ENCODE measurements at places on chromosomes 2 and 18. TPM values are rescaled to one million over a fixed set of nuclear protein-coding genes. Genes with fewer than 3 reads are reported as not detected.

GRCh38 chr2:29351916-29352591 is 236.8 kb downstream of the CLIP4 start:
- H3K4me3 ChIP-seq: no peak overlapping the region
- H3K27ac ChIP-seq: no peak overlapping the region
- no peaks in the 10 kb centered on the region for H3K36me3 ChIP-seq
- DNase-seq: no peak

DNA sequence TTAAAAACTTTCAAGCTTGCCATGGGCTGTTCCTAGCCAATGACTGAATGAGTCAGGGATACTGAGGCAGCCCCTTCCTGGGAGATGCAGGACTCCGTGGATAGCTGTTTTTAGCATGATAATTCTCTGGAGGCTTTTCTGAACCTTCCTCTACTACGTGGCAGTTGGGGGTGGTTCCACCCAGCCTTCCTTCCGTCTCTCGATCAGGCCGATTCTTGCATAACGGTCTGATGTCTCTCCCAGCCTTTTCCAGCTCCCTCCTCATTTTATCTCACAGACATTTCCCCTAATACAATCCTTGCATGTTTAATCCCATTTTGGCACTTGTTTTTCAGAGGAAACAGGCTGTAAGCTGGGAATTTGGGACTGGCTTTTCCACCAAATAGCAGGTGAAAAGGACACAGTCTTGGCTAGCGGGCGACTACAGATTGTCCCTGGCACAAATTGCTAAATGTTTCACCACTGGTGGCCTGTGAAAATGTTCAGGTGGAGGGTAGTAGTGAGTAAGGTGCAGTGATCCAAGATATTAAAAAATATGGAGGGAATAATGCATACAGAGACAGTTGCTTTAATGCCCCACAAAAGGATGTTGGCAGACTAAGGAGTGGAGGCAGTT is 21.0 kb upstream of the CTLA4 start:
- H3K27ac ChIP-seq: no peak overlapping the region
- H3K27me3 ChIP-seq: no peaks in the 10 kb centered on the region
- H3K4me3 ChIP-seq: no peak overlapping the region
- no peaks in the 10 kb centered on the region for H3K36me3 ChIP-seq
- peaks cover 20% of the 10 kb centered on the region for H3K4me1 ChIP-seq
- DNase-seq: no peak

Gene NAT8
- total RNA-seq: not detected

- peaks cover 6% of the 10 kb centered on the region for H3K4me1 ChIP-seq
- no peak overlapping the region for H3K4me3 ChIP-seq
- H3K27me3 ChIP-seq: no peaks in the 10 kb centered on the region
- H3K27ac ChIP-seq: no peak overlapping the region
Observed at GRCh38 chr2:105309147-105309545, 20.4 kb downstream of the TGFBRAP1 start.

Gene DHRS9
- 4.5 TPM for total RNA-seq

DNA sequence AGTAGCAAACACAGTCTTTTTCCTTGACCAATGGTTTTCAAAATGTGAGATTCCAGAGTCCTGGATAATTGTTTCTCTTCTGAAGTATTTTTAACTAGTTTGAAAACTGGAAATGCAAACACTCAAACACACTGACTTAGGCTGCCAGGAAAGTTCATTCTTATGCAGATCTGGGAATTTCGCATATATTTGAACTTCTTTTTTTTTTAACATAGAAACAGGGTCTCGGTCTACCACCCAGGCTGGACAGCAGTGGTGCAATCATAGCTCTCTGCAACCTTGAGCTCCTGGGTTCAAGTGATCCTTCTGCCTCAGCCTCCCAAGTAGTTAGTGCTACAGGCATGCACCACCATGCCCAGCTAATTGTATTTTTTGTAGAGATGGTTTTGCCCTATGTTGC is 79.6 kb downstream of the DYM start:
- no peaks in the 10 kb centered on the region for H3K27me3 ChIP-seq
- H3K36me3 ChIP-seq: peaks cover 22% of the 10 kb centered on the region
- no peak for DNase-seq
- H3K27ac ChIP-seq: no peak overlapping the region

Gene CAPN14
- total RNA-seq: 0.07 TPM

Gene POTEI
- not detected for total RNA-seq

DNA sequence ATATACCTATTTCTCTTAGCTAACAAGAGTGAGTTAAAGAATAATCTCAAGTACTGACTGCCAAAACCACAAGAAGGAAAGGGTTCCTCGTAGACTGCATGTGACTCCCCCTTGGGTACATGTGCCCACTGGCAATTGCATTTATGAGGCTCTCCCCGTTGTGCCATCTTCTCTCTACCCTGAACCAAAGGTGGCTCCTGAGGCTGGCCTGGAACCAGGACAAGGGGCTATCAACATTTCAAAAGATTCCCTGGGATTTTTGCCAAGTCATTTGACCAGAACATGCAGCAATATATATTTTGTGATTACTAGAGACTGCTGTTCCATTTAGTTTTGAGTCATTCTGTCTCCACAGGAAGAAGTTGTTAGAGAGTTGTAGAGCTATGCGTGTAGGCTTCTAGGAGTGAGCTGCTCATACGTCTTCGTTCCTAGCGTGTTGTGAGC is 45.8 kb downstream of the LAMA3 start:
- peaks cover 60% of the 10 kb centered on the region for H3K27me3 ChIP-seq
- no peaks in the 10 kb centered on the region for H3K36me3 ChIP-seq
- no peak overlapping the region for H3K4me3 ChIP-seq
- no peak overlapping the region for H3K27ac ChIP-seq
- no peak for DNase-seq

- H3K36me3 ChIP-seq: peaks cover 10% of the 10 kb centered on the region
- H3K4me1 ChIP-seq: peaks cover 16% of the 10 kb centered on the region
- no peak overlapping the region for H3K4me3 ChIP-seq
- no peak for DNase-seq
- H3K27ac ChIP-seq: no peak overlapping the region
Observed at GRCh38 chr2:221567231-221567760, 4.8 kb downstream of the EPHA4 start.

DNA sequence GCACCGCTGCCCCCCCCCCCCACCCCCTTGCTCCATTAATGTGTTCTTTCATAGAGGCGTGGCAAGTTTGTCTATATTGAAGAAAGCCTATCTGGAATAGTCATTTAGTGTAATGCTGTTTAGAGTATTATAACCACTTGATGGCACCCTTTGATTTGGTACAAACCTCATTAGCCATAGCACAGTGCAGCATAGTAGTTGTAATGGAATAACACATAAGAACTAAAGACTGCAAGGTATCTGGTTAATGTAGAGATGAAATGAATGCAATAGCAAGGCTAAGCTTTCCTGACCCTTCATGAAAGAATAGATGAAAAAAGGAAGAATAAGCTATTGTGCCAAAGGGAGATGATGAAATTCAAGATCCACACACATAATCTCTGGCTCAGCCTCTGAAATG is 81.9 kb downstream of the EHBP1 start:
- no peak overlapping the region for H3K27ac ChIP-seq
- no peak for DNase-seq
- peaks cover 6% of the 10 kb centered on the region for H3K36me3 ChIP-seq
- H3K4me1 ChIP-seq: peaks cover 11% of the 10 kb centered on the region
- no peak overlapping the region for H3K4me3 ChIP-seq

Gene FLACC1
- 1.4 TPM for total RNA-seq

Gene IL36B
- total RNA-seq: not detected

DNA sequence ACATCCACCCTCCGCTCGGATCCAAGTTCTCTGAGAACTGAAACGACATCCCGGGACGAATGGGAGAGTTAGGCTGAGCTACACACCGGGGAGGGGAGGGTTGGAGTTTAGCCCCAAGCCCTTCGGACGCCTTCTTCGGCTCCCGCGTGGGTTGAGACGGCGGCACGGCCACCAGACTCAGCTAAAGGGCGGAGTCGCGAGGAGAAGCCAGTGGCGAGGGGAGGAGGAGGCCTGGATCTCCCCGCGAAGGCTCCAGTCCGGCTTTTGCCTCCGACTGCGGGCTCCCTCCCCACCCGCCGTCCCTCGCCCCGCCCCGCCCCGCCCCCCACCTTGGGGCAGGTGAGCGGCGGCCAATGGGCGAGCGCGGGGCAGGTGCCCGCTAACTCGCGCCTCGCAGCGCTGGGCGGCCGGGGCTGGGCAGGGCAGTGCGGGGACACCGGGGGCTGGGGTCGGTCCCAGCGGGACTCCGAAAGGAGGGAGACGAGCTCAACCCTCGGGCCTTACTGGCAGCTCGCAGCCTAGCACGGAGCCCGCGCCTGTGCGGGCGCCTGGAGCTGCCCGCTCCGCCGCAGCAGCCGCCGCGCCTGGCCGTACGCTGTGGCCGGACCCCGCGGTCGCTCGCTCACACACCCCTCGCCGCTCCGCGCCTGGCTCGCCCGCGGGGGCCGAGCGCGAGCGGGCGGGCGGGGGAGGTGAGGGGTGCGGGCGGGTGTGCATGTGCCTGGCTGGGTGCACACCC is at the start of gene EMX1:
Gene EMX1 (plus strand): TSS at position 382 of the 739 bp plus-strand sequence. CDS start 334 bp downstream, at position 716.
- peaks cover 71% of the 10 kb centered on the region for H3K27me3 ChIP-seq
- no peaks in the 10 kb centered on the region for H3K36me3 ChIP-seq
- peaks cover 10% of the 10 kb centered on the region for H3K4me1 ChIP-seq
- H3K4me3 ChIP-seq: peak within 1 kb of the TSS; percentile 63

Gene RNASEH1
- total RNA-seq: 27.8 TPM

Gene LOXHD1
- total RNA-seq: not detected

All from activated CD4-positive, alpha-beta T cell treated with anti-CD3 and anti-CD28 coated beads, Interleukin-2, amount 10 ng/mL, durations not matched to agents 24 days and 14 days (primary cell).